NCI-H2107 (cell line): ENCODE measurements at places on chromosomes 11 and 22.

GRCh38 chr11:17558916-17559315 lies 11.9 kb downstream of the OTOG start:
- no peak for DNase-seq

- DNase-seq = no peak
Observed at GRCh38 chr22:37631448-37632173, 7.9 kb upstream of the SH3BP1 start.

GRCh38 chr11:45021001-45021400 lies 70.3 kb upstream of the TP53I11 start:
- no peak for DNase-seq

DNA sequence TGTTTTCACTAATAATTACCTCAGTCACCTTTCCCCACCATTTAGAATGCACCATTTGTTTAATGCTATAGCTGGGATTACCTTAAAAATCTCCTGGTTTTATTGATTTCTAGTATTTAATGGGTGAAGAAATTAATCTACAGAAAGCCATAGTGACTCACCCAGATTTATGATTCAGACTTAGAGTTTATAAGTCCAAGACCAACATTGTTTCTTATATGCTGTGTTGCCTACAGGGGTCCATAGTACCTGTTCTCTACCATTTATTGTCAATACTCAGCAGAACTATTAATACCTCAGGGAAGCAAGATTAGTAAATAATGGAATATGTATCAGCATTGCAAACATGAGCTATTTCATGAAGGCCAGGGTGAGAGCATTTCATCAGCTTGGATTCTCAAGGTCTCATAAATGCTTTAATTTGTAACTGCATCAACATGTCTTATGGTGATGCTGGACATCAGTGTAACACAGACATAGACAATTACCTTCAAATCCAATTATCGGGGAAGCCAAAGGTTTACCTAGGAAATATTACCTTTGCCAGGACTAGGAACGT lies 8.0 kb upstream of the MS4A7 start:
- no peak for DNase-seq

GRCh38 chr11:86421946-86422345 lies 47.3 kb downstream of the CCDC81 start:
- DNase-seq = no peak

- DNase-seq = no peak
Observed at GRCh38 chr11:24687531-24688147, 190.8 kb downstream of the LUZP2 start.

GRCh38 chr22:20117633-20118299 lies 740 bp upstream of the TRMT2A start:
- no peak for DNase-seq

- no peak for DNase-seq
Observed at GRCh38 chr22:39179841-39180335, 27.4 kb upstream of the CBX7 start.

DNA sequence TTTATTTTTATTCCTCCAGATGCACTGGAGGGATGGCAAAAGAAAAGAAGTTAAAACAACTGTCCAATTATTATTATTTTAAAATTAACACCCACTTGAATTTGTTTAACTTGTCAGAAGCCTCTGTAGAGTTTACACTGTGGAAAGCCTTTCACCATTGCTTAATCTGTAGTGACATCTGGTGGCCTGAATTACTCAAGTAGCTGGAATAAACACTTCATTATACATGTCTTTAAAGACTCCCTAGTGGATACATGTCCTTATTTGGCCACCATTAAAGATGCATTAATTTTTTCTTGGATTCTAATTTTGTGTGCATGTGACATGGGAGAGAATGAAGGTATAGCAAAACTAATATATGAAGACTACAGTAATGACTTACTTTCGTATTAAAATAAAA lies 1496.5 kb downstream of the FAM181B start:
- DNase-seq = no peak

- DNase-seq = no peak
Observed at GRCh38 chr11:43558146-43558545, 122.4 kb upstream of the HSD17B12 start.

DNA sequence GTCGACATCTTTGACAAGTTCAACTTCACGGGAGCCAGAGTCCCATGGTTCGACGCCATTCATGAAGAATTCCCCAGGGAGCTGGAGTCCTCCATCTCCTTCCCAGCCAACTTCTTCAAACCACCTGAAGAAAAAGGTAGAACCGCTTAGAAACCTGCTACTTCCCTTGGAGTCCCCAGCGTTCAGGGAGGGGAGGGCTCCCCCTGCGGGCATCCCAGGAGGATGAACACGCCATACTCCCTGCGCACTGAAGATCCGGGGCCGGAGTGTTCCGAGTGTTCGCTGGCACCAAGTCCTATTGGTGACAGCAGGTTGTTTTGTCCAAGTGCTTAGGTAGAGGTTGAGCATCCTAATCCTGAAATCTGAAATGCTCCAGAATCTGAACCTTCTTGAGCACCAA lies 51.7 kb upstream of the PRODH start:
- DNase-seq = no peak

- DNase-seq = no peak
Observed at GRCh38 chr22:19429950-19430889, 1.3 kb downstream of the HIRA start.

GRCh38 chr11:120500414-120501071 lies 11.0 kb upstream of the GRIK4 start:
- DNase-seq = no peak

DNA sequence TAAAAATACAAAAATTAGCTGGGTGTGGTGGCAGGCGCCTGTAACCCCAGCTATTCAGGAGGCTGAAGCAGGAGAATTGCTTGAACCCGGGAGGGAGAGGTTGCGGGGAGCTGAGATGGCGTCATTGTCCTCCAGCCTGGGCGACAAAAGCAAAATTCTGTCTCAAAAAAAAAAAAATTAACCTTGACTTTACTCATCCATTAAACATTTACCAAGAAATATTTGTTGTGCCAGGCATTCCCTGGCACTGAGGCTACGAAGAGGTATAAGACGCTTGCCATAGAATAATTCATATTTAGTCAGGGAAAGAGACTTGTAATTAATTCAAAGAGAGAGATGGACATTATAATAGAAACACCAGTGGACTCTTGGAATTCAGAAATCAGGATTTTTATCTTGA lies 13.2 kb upstream of the PAFAH1B2 start:
- no peak for DNase-seq

DNA sequence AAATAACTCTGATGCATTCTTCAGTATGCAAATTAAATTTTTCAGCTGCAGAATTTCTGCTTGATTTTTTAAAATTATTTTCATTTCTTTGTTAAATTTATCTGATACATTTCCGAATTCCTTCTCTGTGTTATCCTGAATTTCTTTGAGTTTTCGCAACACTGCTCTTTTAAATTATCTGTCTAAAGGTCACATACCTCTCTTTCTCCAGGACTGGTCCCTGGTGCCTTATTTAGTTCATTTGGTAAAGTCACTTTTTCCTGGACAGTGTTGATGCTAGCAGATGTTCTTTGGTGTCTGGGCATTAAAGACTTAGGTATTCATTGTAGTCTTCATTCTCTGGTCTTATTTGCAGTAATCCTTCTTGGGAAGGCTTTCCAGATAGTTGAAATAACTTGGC lies 577.4 kb upstream of the LUZP2 start:
- no peak for DNase-seq

DNA sequence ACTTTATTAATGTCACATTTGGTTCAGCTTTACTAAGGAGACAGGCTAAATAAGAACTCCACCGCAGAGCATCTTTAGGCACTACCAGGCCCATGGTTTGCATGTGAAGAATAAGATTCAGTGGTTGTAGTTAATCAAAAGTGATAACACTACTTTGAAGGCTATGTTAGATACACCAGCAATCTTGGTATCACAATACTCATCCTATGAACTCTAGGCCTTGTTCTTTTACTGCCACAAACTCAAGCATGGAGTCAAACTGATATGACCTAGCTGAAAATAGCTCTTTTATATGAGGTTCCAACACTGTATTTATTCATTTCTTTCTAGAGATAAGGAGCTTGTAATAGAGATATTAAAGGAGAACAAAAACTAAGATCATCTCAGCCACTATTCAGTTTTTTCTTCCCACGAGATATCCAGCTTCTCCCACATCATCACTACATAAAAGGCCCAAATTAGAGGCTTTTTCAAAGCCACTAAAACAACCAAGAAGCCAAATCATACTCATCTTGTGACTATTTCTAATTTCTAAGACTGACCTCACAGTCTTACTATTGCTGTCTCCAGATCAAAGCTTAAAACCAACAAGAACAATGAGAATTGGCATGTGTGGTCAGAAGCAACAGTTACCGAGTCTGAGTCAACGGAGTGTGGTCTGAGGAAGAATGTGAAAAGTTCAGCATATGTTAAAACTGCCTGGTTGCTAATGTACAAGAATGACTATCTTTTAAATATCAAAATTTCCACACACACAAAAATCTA lies 25.1 kb upstream of the GUCY1A2 start:
- no peak for DNase-seq

DNA sequence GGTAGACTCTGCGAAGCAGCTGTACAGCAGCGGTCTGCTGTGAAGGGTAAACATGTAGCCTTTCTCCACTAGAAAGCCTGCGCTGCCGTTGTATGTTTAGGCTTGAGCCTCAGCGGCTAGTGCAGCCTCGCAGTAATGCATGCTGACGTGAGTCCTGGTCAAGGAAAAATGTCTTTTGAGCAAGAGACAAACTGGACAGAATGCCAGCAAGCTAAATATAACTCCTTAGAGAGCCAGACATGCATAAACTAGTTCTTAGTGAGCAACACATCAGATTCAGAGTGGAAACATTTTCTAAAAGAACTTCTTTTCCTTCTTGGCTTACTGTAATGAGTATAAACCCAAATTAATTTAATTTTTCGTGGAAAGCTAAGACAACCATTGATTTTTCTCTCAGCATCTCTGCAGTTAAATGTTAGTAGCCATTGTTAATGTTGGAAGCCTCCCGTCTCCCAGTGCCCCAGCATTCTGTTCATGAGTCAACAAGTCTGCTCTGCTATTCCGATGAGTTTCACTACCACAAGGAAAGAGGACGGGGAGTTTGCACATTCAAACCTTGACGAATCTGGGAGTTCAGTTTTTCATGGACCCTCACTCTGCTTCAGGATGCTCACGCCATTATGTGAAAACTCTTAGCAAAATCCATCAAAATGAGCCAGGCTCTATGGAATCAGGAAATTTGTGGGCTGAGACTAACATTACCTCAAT lies 51.4 kb downstream of the JAM3 start:
- no peak for DNase-seq

GRCh38 chr11:14065681-14066080 lies 103.2 kb downstream of the SPON1 start:
- no peak for DNase-seq

DNA sequence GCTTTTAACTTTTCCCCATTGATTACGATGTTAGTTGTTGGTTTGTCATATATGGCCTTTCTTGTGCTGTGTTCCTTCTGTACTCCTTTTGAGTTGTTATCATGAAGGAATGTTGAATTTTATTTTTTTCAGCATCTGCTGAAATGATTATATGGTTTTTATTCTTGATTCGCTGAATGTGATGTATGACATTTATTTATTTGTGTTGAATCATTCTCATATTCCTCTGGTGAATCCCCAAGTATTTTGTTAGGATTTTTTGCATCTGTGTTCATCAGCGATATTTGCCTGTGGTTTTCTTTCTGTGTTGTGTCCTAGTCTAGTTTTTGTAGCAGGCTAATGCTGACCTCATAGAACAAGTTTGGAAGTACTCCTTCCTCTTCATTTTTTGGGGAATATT lies 78.2 kb downstream of the GGT1 start:
- no peak for DNase-seq

DNA sequence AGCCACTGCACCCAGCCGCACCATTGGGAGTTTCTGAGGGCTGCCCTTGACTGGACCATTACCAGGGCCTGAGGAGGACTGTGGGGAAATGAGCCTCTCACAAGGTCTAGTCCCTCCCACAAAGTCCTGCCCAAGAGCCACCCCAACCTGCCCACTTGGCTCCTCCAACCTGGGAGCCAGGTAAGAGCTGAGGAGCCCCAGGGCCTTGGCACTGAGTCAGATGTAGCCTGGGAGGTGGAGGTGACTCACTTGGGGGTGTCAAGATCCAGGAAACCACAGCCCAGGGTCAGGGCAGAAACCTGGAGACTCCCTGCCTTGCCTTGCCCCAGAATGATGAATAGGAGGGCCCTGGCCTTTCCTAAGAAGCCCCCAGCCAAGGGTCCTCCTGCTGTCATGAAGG lies 25.8 kb upstream of the P2RY2 start:
- DNase-seq = no peak

DNA sequence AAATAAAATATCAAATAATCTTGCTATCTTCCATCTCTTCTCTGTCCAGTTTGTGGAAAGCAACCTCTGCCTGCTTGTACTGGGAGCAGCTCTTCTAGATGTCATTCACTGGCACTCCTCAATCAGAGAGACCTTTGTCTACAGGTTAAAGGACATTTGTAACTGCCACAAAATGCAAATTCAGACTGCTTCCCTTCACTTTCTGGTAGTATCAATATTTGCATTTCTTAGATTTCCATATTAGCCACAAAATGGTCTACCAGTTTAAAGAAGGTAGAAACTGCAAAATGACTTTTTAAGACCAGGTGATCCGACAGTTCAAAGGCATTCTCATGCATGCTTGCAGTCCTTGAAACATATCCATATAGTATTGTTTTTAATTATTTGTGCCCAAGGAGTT lies 51.7 kb upstream of the RCN1 start:
- DNase-seq = no peak

DNA sequence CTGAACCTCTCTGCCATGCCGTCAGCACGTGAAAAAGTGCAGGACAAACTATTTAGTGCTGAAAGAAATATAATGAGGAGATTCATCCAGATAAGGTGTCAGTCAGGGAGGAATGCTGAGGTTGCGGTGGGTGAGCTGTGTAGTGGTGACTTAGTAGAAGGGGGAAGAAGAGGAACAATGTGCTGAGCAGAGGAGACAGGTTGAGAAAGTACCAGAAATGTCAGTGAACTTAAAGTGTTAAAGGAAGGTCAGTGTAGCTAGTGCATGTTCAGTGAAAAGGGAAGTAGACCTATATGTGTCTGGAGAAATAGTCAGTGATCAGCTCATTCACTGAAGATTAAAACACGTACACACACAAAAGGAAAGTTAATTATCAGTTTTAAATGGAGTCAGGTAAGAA lies 237.6 kb upstream of the CCDC179 start:
- DNase-seq = no peak

DNA sequence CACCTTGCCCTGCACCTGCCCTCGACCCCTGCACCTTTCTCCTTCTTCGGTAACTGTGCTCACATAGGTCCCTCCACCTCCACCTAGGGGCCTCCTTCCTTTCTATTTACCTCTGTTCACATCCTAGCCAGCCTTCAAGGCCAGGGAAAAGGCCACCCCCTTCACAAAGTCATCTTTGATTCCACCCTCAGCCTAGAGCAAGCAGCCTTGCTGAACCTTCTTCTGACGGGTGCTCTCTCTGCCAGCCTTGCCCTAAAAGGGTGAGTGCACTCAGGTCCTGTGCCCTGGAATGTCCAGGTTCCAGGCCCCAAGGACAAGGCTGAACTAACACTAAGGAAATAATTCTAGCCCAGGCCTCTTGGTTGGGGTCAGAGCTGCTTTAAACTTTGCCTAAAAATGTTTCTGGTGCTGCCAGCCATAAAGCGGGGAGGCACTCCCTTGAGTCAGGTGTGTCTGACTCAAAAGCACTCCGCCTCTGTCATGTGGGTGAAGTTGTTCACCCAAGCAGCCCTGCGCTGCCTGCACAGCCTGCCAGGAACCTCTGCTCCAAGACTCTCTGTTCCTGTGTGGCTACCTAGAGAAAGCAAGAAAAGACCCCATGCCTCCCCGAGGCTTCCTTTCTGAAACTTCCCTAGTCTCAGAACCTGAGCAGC lies 9.2 kb upstream of the FAM83F start:
- DNase-seq = no peak

- no peak for DNase-seq
Observed at GRCh38 chr11:43694477-43694876, 13.9 kb downstream of the HSD17B12 start.

- no peak for DNase-seq
Observed at GRCh38 chr11:72069787-72070251, 10.5 kb downstream of the NUMA1 start.
